Umbilical cord (tissue), 2 donors: ENCODE measurements at places on chromosomes 16 and 17.

DNA sequence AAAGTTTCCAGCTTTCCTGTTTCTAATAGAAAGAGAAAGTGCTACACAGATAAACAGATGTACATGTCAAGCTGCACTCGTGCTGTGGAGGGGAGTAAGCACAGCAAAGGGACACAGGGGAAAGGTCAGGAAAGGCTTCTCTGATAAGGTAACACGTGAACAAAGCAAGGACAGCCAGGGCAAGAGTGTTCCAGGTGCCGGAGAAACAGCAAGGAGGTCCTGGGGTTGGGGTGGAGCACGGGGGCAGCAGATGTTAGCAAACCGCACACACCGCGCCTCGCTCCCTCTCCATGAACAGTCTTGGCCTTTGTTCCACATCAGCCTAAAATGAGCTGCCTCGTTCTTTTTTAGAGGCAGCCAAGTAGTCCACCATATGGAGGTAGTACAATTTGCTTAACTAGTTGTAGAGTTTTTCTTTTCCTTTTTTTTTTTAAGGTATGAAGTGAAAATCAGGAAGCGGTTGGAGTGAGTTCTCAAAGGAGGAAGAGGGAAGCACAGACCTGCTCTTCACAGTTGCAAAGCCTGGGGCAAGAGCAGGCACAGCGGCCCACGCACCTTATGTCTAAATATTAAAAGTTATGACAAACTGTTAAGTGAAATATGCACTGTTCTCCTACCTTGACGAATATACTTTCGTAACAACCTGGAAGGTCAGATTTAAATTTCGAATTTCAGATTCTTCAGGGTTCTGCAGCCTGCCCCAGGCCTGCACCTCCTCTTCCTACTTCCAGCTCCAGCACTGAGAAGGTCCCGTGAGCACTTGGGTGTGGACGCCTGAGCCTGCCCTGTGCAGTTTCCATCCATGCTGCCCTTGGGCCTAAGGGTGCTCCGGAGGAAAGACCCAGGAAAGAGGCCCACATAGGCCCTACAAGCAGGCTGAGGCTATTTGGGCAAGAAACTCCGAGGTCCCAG, 41.5 kb upstream of the RPH3AL start:
- no peak for DNase-seq

- peak; percentile 3 for DNase-seq
Measured at GRCh38 chr17:34816848-34817247, 144.4 kb downstream of the CCT6B start.

- no peak for DNase-seq
Measured at GRCh38 chr17:9109933-9110332, 88.6 kb downstream of the NTN1 start.

DNA sequence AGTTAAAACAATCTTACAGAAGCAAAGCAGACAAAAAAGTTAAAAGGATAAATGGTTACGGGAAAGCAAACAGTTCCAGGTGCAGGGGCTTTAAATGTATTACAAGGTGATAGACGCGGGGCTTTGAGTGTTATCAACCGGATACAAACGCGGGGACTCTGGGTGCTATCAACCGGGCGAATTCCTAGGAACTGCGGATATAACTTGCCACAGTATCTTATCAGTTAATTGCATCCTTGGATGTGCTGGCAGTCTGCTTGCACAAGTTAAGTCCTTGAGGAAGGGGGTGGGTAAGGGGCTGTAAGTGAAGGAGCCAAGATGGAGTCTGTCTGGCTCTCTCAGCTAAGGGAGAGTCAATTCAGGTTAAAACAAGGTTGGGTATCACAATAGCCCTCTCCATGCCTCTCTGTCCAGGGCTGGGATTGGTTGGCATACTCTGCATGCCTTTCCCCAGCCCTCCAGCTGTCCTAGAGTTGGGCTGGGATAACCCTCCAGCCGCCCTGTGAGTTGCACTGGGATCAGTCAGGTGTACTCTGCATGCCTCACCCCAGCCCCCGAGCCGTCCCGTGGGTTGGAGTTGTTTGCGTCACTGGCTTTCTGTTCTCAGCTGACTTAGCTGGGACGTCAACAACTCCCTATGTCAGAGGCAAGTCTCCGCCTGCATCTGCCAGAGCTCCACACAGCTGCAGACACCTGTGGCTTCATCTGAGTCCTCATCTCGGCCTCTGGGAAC, 40.9 kb downstream of the TMEM235 start:
- peak; percentile 81 for DNase-seq

DNA sequence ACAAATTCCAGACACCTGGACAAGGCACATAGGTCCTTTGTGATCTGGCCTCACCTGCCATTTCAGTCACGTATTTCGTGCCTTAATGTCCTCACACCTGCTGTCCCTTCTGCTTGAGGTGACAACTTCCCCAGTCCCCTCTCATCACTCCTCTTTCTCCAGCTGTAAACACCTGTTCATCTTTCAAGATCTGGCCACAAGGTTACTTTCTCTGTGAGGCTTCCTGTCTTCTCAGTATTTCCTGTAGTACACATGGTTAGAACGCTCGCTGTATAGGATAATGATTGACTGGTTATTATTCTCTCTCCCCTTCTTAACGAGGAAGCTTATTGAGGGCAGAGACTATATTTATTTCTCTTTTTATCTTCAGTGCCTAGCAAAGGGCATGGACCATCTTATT, 74.5 kb upstream of the PMFBP1 start:
- DNase-seq = no peak

DNA sequence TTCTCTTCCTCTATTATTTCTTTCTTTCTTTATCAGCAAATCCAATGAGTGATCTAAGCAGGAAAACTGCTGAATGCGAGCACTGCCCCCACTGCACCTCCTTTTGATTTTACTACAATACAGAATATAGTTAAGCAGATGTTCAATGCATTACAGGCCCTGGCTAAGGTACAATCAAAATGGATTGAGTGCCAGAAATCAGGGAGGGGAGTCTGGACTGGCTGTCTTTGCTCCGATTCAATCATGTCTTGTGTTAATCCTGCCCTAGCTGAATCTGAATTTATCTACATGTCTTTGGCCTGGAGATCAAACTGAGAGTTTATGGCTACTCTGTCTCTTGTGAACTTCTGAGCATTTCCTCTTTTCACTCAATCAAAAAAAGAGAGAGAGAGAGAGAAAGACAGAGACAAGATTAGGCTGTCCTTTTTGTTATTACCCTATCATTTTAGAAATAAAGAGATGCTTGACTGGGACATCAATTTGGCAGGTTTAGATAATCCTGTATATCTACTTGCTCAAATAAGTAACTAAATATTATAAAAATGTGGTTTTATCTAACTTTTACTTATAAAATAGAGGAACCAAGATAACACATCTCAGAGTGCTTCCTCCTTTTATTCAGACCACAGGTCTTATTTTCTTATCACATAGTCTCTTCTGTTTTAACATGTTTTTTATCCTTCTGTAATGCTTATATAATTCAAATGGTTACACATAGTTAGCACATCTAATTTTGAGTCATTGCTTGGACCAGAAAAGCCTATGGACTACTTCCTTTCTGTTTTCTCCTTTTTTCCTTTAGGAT, 656.2 kb downstream of the KCNJ2 start:
- DNase-seq = peak; percentile 30
